ENCODE measurements at places on chromosomes 3 and 15.

- DNase-seq, result no peak
These were observed 162.8 kb downstream of the SMAD6 start for GRCh38 chr15:66864871-66865281.

- no peak for DNase-seq
These were observed 19.5 kb downstream of the PPCDC start for GRCh38 chr15:75042730-75043508.

- DNase-seq, result no peak
These were observed 216.9 kb downstream of the IGSF11 start for GRCh38 chr3:118817748-118818165.

GRCh38 chr15:63984331-63984730 lies 62.0 kb downstream of the DAPK2 start:
- DNase-seq, result no peak

GRCh38 chr15:63458026-63458425 lies 46.4 kb upstream of the USP3 start:
- DNase-seq, result no peak

- no peak for DNase-seq
These were observed 221.4 kb downstream of the FAM43A start for GRCh38 chr3:194906970-194907629.

Measured in D721Med (cell line).